Stimulated activated CD4-positive, alpha-beta T cell treated with anti-CD3 and anti-CD28 coated beads, Interleukin-12 subunit alpha, Interleukin-12 subunit beta, amount 100 ng/mL, for 24 hours (primary cell): ENCODE measurements at places on chromosomes 4 and X.

GRCh38 chr4:76968937-76969336, 19.4 kb downstream of the SEPTIN11 start:
- DNase-seq: no peak

DNA sequence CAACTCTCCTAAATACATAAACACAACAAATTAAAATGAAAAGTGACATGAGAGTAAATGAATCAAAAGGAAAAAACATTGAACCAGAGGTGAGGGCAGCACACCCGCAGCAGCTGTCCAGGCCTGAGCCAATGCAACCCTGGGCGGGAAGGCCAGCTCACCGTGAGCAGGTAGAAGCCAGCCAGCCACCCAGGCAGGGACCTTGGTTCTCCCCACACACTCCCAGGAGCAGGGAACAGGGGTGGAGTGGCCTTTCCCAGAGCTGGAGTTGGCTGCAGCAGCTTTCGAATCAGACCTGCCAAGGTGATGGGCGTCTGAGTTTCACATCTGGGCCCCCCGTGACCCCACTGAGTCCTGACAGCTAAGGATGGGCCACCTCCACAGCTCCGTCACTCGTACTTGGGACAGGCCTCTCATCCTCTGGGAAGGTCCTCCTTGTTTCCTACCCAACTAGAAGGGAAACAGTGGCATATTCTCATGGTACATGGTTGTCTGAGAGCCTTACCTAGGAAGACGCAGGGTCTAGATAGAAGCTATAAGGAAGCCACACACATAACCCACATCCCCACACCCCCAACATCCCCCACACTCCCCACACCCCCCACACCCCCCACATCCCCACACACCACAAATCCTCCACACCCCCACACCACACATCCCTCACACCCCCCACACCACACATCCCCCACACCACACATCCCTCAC, 172.2 kb downstream of the DCLK2 start:
- DNase-seq: no peak

DNA sequence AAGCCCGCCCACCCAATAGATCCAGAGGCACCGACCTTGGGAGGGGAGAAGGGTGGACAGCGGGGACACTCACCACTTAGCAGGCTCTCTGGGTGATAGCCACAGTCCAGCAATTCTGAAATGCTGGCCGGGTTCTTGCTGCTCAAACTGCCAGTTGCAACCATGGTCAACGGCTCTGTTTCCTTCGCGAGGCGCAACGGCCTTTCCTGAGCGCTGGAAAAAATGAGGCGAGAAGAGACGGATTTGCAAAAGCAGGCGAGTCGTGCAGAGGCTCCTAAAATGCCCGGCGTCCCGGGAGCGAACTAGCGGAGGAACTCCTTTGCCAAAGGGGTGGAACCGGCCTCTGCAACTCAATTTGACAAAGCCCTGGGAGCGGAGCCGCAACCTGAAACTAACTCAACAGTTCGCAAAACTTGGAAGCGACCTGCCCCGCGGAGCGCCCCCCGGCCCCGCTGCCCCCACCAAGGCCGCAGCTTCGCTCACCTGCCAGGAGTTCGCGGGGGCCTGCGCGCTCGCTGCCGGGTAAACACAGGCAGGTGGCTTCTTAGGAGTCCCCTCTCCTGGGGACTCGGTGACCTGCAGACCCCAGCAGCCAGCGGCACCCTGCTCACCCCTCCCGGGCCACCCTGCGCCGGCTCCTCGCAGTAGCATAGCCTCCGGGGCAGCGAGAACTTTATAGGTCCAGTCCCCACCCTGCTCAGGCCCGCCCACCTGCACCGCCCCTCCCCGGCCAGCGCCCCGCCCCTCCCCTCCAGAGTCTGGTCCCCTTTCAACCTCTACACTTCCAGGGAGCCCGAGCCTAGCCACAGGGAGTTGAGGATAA, at the start of gene DDIT4L:
Gene DDIT4L (minus strand): TSS at position 649 of the 823 bp plus-strand sequence. CDS start 485 bp downstream, at position 164.
- no peak for DNase-seq

DNA sequence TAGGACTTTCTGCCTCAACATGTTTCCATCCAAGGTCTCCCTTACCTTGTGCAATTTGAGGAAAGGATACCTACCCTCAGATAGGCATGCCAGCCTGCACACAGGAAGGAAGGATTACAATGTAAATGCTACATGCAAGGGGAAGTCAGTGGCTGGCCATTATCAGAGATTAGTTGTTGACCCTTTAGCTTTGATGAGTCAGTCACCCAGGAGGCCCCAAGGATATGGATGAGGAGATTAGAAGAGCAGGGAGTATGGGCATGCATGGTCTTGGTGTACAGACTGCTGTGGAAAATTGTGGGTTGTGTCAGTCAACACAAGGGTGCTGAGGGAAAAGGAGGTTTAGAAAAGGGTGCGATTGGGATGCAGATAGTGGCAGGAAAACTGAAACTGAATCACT, 92.0 kb downstream of the GUCY2F start:
- no peak for DNase-seq

DNA sequence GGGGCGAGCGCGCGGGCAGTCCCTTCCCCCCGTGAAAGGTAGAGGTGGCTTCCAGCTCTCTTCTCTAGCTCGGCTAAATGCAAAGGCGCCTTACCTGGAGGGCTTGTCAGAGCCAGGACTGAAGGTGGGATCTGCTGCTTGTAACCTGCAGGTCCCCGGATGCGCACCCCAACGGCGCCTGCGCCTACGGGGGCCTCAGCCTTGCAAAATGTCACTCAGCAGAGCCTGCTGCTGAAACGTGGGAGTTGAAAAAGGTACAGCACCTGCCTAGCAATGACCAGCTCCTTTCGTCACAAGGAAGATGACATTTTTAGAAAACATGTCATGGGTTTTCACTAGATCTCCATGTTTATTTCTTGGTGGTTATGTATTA, 583 bp downstream of the ABHD18 start:
- peak; percentile 29 for DNase-seq

GRCh38 chrX:55783723-55784122, 66.2 kb downstream of the RRAGB start:
- DNase-seq: no peak

DNA sequence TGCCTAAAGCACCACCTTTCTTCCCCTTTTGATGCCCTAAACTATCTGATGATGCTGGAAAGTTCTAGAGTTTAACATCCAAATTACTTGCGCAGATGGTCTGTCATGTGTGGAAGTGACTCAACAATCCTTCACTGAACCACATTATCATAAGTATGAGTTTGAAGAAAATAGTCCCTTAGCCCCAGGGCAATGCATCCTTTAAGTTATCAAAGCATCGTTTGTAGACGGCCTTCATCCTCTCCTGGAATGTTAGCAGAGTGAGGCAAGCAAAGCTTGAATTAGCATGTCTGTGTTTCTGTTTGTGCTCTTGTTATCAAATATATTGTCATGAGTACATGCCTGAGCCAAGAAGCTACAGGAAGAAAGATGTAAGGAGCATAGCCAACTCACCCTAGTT, 570.9 kb downstream of the MID1IP1 start:
- no peak for DNase-seq

DNA sequence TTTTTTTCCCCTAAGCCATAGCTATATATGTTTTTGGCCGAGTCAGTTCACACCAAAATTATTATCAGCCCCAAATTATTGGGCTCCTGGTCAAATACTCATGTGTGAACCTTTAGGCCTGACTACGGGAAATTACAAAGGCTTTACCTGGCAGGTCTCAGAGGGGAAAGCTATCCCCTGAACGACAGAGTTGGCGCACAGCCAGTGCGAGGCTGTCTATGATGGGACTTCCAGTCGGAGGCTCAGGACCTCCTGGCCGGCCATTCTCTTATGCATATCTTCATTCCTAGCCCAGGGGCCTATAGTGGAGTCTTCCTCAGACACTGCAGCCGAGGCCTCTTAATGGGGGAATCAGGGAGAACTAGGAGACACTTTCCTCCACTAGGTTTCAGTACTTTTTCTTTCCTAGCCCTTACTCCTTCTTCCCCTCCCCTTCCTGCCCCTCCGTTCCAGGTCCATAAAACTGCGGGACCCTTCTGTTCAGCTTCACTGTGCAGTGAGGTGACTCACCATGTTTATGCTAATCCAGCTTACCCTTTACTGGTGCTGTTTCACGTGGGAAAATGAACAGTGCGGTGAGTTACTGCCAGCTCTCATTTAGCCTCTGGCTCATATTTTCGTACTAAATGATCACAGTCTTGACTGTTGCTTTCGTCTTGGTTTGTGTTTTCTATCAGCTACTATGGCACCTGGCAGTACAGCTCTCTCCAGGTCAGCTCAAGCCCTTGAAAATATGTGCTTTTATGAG, 533.9 kb downstream of the FSTL5 start:
- DNase-seq: no peak

GRCh38 chr4:153483432-153484418, 17.6 kb downstream of the TMEM131L start:
- DNase-seq: no peak

DNA sequence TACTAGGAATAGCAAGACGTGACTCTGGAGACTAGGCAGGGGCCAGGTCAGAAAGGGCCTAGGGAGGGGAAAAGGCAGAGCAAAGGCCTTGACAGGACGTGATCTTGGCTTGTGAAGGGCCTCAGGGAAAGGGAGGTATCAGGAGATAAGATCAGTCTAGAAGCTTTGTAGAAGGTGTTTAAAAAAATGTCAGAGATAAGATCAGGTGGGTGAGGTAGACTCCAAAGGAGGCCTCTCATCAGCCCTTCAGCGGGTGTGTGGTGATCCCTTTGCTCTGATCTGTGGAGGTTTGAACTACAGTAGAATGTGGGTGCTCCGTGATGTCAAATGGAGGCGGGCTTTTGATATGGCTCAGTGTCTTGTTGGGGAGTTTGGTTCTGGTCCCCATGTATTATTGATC, 78.8 kb upstream of the PRPS1 start:
- no peak for DNase-seq

- DNase-seq: no peak
Measured at GRCh38 chr4:32589097-32589496, 1868.9 kb downstream of the PCDH7 start.

GRCh38 chrX:120311727-120312063, 434 bp upstream of the TMEM255A start:
- no peak for DNase-seq

- no peak for DNase-seq
Measured at GRCh38 chrX:153321381-153322124, at the start of gene PNMA6F. Gene PNMA6F, minus strand, starts transcription at chrX:153321767. Its CDS starts 1,093 bp downstream, at chrX:153320674.

- DNase-seq: no peak
Measured at GRCh38 chrX:47523713-47524166, 37.3 kb upstream of the ARAF start.

- DNase-seq: no peak
Measured at GRCh38 chr4:40564004-40564403, 65.7 kb downstream of the RBM47 start.

- no peak for DNase-seq
Measured at GRCh38 chrX:68826113-68826980, 2.5 kb upstream of the EFNB1 start.

- no peak for DNase-seq
Measured at GRCh38 chr4:89878611-89879010, 16.0 kb upstream of the MMRN1 start.

DNA sequence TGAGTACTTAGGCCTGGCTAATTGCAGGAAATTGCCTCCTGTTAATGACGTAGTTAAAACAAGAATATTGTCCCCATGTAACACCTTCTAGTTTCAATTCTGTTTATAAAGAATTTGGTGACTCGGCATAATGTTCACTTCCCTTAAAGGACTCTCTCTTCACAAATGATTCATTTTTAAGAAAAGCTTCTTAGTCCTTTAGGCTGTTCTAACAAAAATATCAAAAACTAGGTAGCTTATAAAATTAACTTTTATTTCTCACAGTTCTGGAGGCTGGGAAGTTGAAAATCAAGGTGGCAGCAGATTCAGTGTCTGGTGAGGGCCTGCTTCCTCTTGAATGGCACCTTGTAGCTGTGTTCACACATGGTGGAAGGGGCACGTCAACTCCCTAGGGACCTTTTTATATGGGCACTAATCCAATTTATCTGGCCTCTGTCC, 23.8 kb downstream of the COL25A1 start:
- DNase-seq: no peak

DNA sequence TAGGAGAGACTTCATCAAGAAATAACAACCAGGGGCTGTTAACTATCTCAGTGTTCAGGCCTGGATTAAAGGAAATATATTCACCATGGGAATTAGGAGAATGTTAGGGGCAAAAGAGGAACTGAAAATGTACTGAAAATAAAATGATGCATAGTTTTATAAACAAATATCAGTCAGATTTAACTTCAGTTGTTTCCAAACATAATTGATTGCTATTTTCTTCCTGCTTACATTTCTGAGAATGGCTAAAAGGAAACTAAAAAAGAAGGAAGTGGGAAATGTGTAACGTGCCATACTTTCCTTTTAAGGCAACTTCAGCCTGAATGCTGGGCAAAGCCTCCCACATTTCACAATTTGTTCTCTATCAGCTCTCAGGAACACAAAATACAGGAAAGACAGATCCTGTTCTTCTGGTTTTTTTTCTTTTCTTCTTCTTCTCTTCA, 178.1 kb downstream of the MAML3 start:
- no peak for DNase-seq

DNA sequence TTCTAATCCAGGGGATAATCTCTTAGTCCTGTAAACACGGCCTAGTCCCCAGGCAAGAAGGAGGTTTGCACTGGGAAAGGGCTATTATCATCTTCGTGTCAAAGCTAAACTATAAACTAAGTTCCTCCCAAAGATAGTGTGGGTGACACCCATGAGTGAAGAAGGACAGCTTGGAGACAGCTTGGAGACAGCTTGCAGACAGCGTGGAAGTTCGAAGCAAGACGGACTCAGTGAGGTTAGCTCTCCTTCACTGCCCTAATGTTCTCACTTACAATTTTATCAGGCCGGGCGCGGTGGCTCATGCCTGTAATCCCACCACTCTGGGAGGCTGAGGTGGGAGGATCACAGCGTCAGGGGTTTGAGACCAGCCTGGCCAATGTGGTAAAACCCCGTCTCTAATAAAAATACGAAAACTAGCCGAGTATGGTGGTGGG, 19.2 kb upstream of the PLCXD1 start:
- no peak for DNase-seq

DNA sequence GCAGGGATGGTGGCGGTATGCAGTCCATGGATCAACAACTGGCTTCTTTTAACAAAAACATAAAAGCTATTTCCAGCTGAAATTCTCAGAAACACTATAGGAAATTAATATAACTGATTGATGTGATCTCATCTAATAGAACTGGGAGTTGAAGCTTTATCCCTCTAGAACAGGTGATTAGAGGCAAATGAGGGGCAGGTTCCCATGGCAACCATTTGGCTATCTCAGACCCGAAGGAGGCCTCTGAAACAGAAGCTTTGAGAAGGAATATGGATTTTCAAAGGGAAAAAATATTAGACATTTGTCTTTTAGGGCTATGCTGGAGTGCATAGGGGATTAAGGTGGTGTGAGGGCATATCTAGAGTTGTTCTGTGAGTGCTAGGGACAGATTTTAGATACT, 50.0 kb downstream of the IGSF1 start:
- DNase-seq: no peak

DNA sequence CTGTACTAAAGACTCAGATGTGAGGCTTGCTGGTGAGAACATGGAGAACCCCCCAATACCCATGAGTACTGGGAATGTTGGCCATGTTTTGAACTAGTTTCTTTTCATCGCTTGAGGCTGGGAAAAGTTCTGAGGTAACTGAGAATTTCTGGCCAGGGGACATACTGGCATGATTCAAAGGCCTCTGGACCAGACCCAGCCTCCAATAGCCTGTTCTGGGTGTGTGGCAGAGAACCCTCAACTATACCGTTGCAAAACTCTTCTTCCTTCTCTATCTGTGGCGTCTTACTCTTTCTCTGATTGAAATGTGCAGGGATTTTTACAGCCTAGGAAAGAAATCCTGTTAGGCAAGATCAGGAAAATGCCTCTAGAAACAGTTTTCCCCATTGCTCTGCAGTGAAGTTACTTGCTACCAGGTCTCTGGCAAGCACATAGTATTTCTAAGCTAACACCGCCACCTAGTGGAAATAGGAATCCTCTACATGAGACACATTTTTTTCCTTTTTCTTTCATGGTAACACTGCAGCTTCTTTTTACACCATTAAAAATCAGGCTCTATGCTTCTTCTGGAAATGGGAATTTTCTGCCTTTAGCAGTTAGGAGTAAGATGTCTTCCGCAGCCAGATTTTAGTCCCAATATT, 170.7 kb upstream of the ZCCHC13 start:
- no peak for DNase-seq
